Skin of body (tissue), 3 donors: ENCODE measurements at places on chromosomes 2 and 18.

- no peak for DNase-seq
Measured at GRCh38 chr2:105610576-105611332, 134.0 kb upstream of the NCK2 start.

GRCh38 chr2:109348671-109349502, 219.9 kb downstream of the SH3RF3 start:
- no peak for DNase-seq

DNA sequence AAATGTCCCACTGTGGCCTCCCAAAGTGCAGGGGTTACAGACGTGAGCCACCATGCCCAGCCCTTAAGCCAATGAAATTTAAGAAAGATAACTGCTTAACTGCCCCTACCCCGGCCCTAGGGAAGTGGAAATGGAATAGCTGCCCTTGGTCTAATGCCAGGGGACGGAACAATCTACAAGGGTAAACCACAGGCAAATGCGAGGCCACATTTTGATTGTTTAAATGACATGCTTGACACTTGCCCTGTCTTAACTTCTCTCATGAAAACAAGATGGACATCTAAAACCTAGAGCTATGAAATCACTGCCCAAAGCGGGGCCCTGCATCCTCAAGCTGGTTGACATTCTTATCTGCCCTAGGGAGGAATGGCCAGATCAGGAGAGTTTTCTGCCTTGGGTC, 5.5 kb upstream of the ITSN2 start:
- DNase-seq = no peak

DNA sequence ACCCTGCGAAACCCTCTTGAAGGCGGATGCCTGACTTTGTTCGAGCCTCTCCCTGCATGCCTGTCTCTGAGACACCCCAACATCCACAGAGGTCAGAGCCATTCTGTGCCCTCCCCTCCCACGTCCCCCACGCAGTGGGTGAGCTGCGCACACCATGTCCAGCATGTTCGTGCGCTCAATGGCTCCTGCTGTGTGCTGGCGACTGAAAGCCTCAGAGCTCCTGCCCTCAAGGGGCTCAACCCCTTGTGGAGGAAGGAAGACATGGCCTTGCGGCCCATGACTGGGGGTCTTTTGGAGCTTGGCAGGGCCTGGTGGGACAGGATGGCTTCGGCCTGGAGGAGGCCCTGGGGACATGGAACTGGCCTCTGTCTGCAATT, 45.7 kb downstream of the ANKMY1 start:
- no peak for DNase-seq

GRCh38 chr18:23412351-23412964, 40.6 kb upstream of the RIOK3 start:
- DNase-seq = no peak

DNA sequence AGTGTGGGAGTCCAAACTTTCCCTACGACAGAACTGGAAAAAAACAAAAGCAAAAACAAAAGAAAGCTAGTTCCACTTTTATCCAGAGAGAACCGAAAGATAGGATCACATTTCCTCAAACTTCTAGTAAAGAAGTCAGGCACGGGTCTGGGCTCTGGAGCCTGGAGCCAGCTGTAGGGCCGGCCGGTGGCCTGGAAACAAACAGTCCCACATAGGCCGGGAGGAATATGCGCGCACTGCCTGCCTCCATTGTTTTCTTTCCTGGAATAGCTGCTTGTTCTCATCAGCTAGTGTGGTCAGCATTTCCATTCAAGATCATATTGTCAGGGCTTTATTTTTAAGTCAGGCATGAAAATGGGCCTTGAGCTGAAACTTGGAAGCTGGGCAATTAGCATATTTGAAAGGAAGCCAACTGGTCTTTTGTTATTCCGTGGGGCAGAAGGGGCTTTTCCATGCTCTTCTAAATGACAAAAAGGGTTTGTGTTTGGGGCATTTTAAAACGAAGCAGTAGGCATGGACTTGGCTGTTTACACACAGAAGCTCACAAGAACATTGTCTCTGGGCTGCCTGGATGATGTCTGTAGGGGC, 58.7 kb upstream of the RFX8 start:
- no peak for DNase-seq

DNA sequence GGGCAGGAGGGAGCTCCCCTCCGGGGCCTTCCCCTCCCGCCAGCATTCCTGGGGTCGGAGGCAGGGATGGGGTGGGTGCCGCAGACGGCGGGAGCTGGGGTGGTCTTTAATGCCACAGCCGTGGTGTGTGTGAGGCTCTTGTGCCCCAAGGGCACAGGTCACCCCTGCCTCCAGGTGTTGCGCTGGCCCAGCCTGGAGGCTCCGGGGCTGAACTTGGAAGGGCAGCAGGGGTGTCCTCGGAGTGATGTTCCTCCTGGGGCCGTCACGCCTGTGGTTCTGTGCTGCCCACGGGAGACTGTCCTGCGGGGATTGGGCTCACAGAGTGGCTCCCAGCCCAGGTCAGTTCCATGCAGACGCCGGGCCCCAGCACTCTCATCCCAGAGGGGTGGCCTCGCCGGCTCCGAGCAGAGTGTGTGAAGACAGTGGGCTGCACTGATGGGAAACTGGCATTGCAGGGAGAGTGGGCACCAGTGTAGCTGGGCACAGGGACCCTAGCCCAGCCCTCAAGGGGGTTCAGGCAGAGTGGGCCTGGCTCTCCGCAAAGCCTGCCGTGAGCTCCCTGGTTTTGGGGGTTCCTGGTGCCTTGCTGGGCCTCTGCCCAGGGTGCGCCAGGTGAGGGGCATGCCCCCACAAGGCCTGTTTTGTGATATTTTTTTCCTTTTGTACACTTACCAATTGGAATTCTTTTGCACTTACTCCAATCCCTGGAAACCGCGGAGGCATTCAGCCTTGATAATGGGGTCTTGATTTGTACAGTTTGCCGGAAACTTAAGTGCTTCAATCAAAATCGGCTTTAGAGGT, 56.7 kb downstream of the NFATC1 start:
- DNase-seq = no peak

- no peak for DNase-seq
Measured at GRCh38 chr2:30949435-30949834, 142.2 kb upstream of the CAPN13 start.

DNA sequence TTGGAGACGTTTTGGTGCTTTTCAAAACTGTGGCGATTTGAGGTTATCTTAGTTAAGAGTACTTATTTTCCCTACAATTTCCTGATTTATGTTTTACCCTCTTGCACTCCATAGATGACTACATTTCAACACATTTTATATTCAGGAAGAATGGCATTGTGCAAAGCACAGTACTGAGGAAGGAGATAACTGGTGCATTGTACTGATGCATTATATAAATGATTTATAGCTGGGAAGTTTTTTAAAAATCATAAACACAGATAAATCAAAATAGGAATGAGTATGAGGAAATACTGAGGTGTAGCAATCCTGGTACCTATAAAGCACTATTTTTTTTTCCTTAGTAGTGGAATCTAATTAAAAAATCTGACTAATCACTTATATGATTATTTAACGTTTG, 5.6 kb downstream of the REL start:
- DNase-seq = no peak

DNA sequence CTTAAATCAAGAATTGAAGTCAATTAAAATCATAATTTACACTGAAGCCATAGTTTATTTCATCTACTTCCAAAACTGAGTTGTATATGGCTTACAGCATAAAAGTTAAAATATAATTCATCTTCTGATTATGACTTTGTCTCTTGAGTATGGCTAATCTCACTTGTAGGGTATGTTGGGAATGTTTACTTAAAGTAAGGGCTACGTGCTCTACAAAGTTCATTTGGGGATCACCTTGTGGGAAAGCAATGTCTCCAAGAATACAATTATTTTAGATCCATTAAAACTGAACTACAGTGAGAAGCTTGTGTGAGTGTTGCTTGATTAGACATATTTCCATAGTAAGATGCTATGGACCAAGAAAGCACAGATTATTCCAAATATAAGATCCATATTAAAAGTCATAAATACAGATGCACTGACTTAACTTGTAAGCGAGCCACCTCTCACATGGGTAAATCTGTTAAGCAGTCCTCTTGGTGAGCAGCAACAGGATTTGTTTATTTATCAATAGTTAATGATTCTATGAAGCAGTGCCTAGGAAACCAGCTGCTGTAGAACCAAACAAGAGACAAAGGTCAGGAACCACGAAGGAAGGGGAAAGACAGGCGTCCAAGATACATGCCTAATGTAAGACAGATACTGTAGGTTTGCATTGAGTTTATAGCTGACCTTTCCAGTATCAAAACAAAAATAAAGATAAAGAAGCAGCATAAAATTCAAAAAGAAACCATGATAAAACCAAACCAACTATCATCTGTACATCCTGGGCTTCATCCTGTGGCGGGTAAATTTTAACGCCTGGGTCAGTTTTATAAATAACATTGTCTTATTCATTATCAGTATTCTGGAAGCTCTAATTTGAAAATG, 24.8 kb downstream of the DSG4 start:
- no peak for DNase-seq

- no peak for DNase-seq
Measured at GRCh38 chr2:39606585-39606984, 59.1 kb upstream of the TMEM178A start.
